ENCODE measurements at places on chromosomes 6 and 20.

DNA sequence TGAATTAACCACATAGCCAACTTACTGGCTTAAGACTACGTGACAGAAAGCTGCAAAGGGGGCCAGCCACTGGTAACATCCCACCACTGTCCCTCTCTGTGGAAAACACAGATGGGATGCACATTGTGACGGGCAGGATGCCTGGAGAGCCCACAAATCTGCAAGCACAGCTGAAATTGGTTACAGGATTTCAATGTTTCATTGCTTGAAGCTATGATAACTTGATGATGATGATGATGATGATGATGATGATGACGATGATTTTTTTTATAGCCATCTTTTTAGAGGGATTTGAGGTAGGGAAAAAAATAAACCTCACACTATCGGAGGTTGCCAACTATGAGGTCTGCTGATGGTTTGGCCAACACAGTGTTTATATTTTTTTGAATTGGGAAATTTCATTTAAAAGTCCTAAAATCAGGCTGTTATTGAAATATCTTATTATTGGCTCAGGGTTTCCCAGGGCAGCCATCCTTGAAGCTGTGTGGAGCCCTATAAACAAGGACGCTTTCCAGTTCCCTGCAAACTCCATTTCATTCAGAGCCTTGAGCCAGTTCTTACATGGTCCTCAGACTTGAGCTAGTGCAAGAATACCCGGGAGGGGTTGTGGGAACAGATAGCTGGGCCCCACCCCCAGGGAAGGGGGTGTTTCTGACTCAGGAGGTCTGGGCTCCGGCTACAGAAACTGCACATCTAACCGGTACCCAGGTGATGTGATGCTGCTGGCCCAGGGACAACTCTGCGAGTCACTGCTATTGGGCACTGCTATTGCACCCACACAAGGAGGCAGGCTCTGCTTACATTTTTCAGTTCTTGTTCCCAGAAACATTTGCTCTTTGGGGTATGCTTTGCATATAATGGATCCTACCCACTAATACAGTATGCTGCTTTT is 27.1 kb downstream of the BCAS1 start:
- peak; percentile 82 for DNase-seq

- no peak for DNase-seq
These were observed 8.5 kb upstream of the C6orf141 start for GRCh38 chr6:49541936-49542335.

DNA sequence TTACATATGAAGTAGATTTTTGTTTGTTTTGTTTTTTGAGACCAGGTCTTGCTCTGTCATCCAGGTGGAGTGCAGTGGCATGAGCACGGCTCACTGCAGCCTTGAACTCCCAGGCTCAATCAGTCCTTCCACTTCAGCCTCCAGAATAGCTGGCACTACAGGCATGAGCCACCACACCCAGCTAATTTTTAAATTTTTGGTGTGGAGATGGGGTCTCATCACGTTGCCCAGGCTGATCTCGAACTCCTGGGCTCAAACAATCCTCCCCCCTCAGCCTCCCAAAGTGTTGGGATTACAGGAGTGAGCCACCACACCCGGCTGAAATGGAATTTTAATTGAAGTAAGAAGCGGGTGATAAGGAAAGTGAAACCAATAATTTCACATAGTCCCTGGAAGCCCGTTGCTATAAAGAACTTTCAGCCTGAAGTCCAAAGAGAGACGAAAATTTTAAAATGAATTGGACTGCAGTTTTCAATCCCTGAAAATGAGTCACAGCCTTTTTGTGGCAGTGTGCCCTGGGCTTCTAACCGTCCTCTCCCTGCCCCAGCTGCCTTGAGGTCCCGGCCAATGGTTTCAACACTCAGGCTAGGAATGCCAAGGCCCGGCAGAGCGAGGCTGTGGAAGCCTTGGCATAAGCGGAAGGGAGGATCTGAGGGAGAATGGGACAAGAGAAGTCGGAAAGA is 757 bp downstream of the RAET1E start:
- peak; percentile 84 for DNase-seq

DNA sequence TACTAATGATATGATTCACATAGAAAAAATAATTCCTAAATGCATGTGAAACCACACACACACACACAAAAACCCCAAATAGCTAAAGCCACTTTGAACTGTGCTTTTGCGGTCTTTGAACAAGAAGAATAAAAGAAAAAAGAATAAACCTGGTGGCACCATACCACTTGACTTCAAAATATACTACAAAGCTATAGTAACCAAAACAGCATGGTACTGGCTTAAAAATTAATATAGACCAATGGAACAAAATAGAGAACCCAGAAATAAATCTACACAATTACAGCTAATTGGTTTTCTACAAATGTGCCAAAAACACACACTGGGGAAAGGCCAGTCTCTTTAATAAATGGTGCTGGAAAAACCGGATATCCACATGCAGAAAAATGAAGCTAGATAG is 13.4 kb downstream of the OR2B6 start:
- DNase-seq: no peak

GRCh38 chr20:19802492-19803158 is 44.6 kb downstream of the RIN2 start:
- DNase-seq: no peak

DNA sequence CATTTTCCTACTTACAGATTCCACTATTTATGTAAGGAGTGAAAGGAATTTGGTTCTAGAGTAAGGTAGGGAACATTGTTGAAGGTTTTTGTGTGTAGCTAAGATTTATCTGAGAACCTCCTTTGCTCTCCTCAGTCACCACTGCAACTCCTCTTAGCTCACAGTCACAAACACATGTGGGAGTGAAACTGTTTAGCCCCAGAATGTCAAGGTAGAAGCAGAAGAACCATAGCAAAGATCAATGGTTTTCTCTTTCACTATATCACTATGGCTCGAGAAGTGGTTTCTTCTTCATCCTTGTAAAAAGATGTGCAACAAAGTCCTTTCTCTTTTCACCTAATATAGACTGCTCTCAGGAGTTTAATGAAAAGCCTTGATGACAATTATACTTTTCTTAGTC is 6.5 kb upstream of the DEFB112 start:
- no peak for DNase-seq

- DNase-seq: peak; percentile 9
These were observed 7.5 kb upstream of the BFSP1 start for GRCh38 chr20:17538517-17539170.

DNA sequence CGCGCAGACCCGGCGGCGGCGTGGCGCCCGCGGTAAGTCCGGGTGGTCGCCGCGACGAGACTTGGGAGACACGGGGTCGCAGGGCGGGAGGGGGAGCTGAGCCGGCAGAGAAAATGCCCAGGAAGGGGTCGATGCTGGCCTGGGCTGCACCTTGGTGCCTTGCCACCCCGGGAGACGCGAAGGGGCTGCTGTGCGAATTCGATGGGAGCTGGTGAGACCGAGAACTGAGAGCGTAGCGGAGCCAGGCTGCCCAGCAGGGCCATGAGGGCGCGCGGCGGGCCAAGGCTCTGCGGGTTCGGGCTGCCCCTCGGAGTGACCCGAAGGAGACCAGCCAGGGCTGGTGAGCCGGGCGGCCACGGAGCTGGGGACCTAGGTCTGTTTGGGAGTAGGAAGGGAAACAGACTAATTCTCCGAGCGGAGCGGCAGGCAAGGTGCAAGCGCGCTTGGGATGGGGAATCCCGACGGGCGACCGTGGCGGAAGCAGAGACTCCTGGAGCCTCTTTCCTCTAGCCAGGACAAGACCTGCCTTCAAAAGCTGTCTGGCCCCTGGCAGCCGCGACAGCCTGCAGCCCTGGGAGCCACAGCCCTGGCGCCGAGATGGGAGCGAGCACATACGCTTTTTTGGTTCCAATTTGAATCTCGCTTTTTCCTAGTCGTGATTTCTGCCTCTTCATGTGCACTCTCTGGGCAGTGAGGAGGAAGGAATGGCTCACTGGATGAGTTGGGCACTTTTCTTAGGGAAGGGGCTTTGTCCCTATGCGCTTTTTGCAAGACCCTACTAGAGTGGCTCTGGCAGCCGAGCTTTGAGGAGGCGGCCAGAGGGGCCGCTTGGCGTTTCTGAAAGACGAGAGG is 691 bp downstream of the SYNDIG1 start:
- DNase-seq: no peak

GRCh38 chr20:61494763-61495575 is 242.9 kb downstream of the CDH4 start:
- DNase-seq: no peak

GRCh38 chr6:137775227-137775626 is 91.8 kb upstream of the TNFAIP3 start:
- no peak for DNase-seq

DNA sequence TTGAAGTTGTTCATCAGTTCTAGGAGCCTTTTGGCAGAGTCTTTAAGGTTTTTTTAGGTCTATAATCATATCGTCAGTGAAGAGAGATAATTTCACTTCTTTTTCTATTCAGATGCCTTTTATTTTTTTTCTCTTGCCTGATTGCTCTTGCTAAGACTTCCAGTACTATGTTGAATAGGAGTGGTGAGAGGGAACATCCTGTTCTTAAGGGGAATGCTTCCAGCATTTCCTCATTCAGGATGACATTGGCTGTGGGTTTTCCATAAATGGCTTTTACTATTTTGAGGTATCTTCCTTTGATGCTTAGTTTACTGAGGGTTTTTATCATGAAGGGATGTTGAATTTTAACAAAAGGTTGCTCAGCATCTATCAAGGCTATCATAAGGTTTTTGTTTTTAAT is 109.5 kb downstream of the CLVS2 start:
- no peak for DNase-seq

DNA sequence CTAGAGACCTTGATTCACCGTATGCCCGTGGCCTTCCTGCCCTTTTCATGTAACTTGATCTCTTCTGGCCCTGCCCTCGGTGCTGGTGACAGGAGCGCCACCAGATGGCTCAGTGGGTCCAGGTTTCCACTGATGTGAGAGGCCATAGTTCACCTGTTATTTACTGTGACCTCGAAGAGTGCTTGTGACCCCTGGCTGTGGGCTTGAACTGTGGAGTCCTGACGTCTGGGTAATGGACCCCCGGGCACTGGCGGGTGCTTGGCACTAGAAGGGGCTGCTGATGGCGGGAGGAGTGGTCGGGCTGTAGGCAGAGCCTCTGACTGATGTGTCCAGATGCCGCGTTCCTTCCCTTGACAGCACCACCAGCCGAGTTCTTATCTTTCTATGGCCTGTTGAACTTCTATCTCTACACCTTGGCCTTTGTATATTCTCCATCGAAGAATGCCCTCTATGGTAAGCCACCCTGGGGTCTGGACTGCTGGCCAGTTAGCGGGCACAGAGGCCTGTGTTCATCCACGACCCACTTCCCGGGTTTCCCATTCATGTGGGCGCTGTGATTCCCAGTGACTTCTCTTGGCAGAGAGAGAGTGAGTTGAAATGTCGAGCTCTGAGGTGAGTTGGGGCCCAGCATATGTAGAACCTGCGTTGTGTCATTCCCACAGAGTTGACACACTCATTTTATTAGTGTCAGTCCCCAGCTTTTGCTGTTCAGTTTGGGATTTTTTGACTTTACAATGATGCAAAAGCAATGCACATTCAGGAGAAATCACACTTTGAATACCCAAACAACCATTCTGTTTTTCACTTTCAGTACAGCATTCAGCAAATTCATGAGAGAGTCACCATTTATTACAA is 14.9 kb downstream of the DYNLT1 start:
- no peak for DNase-seq

DNA sequence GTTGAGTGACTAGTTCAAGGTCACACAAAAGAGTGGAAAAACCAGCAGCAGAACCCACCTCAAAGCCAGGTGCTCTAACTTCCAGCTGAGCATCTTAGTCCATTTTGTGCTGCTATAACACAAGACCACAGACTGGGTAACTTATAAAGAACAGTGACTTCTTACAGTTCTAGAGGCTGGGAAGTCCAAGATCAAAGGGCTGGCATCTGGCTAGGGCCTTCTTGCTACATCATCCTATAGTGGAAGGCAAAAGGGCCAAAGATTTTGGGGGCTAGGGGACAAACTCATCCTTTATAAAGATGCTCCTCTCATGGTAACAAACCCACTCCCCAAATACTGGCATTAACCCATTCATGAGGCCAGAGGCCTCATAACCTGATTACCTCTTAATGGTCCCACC is 9.7 kb downstream of the FITM2 start:
- DNase-seq: no peak

DNA sequence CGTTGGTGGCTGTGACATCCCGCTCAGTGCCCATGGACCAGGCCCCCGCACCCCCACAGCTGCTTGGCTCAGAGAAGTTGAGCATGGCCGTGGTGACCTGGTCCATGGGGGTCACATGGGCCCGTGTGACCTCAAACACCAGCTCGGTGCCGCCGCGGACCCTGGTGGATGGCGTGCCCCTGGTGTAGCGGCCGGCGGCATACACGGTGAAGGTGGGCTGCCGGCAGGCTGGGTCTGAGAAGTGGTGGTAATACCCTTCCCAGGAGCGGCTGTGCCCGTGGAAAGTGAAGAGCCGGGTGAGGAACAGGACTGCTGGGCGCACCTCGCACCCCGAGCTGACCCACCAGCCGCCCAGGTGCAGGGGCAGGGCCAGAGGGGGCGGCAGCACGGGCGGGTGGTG is 54.1 kb downstream of the APCDD1L start:
- DNase-seq: no peak

GRCh38 chr6:150420926-150421325 is 52.1 kb downstream of the IYD start:
- no peak for DNase-seq

DNA sequence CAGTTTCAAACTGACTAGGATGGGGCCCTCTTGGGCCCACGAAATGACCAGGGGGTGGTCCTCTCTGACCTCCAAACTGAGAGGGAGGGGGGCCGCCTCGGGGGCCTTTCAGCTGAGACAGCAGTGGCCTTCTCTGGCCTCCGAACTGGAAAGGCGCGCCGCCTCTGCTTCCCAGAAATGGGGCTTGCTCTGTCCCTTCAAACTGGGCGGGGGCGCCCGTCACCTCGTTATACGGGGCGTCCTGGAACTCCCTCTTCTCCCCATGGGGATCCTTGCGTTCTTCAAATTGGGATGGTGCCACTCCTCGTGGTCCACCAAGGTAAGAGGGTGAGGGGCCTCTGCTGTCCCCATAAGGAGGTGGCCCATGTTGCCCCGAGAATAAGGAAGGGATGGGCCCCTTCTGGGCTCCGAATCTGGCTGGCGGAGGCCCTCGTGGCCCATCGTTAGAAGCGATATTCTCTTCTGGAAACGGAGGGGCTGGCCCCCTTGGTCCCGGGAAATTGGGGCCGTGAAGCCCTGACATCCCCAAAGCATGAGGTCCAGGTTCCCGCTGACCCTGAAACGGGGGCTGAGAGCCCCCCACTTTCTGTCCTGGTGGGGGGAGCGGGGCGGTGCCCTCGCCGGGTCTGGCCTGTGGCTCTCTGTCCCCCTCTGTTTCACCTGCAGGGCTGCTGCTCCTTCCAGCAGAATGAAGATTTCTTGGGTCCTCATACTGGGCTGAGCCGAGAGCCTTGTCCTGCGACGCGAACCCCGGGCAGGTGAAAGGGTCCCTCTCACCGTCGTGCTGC is 18.7 kb upstream of the TCFL5 start:
- no peak for DNase-seq
